RPMI8226 (cell line): ENCODE measurements at places on chromosomes 1 and 21.

DNA sequence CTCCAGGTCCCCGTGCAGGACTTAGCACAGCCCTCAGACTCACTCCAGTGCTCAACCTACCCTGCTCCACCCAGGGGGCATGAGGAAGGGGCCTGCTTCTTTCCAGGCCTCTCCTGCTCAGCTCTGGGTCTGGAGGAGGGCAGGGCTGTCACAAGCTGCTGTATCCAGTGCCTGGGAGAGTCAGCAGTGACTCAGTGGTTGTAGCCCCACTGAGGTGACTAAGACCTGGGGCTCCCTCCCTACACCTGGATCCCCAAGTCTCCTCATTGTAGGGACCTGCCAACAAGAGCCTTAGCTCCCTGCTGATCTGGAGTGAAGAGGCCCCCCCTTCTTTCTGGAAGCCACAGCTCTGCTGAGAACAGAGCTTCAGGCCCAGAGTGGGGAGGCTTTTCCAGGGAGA lies 36.1 kb upstream of the FAM131C start:
- DNase-seq = no peak

- no peak for DNase-seq
Measured at GRCh38 chr1:201748335-201748734, 80.6 kb upstream of the IPO9 start.

DNA sequence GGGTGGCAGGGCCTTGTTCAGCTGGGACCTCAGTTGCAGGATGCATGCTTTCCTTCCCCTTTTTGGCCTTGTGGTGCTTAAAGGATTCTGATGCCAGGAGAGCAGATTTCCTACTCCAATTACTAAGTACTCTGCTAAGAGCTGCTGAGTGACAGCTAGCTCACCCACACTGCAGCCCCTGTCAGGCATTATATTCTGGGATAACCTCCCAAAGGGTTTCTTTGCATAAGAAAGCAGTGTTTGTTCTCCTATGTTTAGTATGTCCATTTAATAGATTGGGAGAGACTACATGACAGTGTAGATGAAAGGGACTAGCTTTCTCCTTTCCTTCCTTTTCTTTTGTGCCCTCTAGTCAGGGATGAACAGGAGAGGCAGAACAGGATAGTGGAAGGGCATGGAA lies 100.7 kb downstream of the FAM78B start:
- DNase-seq = no peak

GRCh38 chr21:41869771-41870170 lies 9.4 kb downstream of the PRDM15 start:
- DNase-seq = no peak

- no peak for DNase-seq
Measured at GRCh38 chr21:28693476-28693875, 299.2 kb downstream of the LTN1 start.

DNA sequence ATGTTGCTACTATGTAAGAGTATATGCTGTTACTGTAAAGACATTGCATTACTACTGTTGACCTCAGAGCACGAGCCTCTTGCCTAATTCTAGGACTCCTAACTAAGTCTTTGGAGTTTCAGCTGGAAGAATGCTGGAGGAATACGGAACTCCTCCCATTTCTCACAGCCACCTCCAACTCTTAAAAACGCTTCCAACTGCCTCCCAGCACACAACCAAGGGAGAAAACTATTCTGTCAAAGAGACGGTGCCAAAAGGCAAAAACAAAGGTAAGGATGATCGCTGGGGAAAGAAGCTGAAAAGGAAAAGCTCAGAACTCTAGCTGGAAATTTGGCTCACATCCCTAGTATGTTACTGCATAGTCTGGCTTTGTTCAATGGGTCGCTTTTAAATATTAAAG lies at the start of gene FMO2:
Gene FMO2 (plus strand): TSS at position 210 of the 400 bp plus-strand sequence. CDS start 414 bp downstream, outside the sequence.
- no peak for DNase-seq

- no peak for DNase-seq
Measured at GRCh38 chr1:228493141-228494043, 6.2 kb downstream of the RNF187 start.

DNA sequence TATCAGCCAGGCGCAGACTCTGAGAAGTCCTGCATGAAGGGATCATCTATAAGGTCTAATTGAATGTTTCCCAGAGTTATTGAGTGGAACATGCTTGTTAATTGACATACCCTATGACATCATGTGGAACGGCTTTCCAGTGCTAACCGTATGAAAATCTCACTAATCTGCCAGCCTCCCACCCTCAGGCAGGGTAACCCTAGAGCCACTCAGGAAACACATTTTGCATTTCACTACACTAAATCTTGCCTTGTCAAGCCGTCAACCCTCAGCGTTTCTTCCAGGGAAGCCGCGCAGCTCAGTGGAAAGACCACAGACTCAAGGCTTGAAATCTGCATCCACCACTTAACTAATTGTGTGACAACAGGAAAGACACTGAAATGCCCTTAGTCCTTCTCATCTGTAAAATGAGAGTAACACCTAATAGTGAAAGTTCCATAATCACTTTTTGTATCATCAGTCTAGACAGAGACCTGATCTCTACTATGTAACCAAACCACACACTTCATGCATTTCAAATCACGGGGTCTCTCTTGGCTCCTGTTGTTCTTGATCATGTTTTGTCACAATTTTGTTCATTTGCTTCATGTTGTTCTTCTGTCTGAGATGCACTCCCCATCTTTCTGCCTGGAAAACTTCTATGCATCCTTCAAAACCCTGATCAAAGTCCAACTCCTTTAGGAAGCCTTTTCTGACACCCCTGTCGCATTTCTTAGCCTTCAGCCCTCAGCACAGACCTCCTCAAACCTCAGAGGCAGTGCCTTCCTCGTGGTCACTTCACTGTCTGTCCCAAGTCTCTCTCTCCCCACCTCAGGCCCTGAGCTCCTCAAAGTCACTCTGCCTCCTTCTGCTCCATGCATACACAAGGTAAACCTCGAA lies 246.5 kb downstream of the TOMM20 start:
- DNase-seq = no peak

DNA sequence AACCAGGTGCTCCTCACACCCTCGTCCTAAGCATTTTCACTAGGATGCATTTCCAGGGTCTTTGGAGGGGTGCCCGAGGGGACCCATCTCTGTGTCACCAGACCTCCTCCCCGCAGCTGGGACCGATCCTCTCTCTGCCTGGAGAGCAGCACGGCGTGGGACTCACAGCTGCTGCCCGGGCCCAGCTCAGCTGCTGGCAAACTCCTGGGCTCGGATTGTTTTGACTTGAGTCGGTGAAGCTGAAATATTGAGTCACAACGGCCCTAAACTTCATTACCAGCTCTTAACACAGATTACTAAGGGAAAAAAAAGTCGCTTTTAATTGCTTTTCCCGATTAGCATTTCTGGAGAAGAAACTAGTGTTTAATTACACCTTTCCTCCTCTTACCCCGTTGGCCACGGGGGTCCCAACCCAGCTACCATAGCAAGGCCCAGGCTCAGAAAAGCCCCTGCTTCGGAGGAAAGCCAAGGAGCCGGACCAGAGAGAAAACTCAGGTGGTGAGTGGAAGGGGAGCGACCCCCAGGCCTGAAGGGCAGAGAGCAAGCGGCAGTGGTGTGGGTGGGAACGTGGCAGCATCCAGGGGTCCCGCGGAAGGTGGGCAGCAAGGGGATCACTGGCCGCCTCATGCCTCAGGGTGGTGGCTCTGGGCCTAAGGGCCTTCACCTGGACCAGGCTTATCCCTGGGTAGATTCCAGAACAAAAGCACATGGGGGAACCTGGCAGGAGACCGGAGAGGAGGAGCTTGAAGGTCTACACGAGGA lies 41.7 kb downstream of the CASZ1 start:
- DNase-seq = no peak

- no peak for DNase-seq
Measured at GRCh38 chr1:54180701-54181360, 19.0 kb downstream of the CYB5RL start.
